ENCODE measurements at places on chromosomes 3 and 15. TPM values are rescaled to one million over a fixed set of nuclear protein-coding genes. Genes with fewer than 3 reads are reported as not detected.

Gene PAQR9
- total RNA-seq, result not detected

Gene GOLGA6B
- not detected for total RNA-seq

Gene C3orf18
- total RNA-seq, result 67.5 TPM

Gene TTLL13
- 0.42 TPM for total RNA-seq

Gene GPR62
- not detected for total RNA-seq

Gene CCDC191
- 3.9 TPM for total RNA-seq

Gene EXOG
- total RNA-seq, result 27.2 TPM

Gene FILIP1L
- 0.13 TPM for total RNA-seq

Gene MUSTN1
- 0.76 TPM for total RNA-seq

Gene EXD1
- not detected for total RNA-seq

Gene RFT1
- total RNA-seq, result 16.0 TPM

Gene DUOXA2
- not detected for total RNA-seq

Gene SAMMSON
- not detected for total RNA-seq

Gene PTH1R
- total RNA-seq, result not detected

Gene TUSC7
- not detected for total RNA-seq

Gene CRABP1
- not detected for total RNA-seq

Gene CLDN16
- total RNA-seq, result not detected

Gene ADAMTS17
- total RNA-seq, result 2.5 TPM

Gene ALDH1L1
- total RNA-seq, result not detected

Gene CHST2
- total RNA-seq, result 3.4 TPM

Gene ATG7
- total RNA-seq, result 27.0 TPM

Gene CMTM8
- 7.9 TPM for total RNA-seq

Gene RARB
- not detected for total RNA-seq

Gene GABRB3
- not detected for total RNA-seq

Gene TRIM69
- total RNA-seq, result 12.4 TPM

Gene ABHD14A
- total RNA-seq, result 14.7 TPM

Gene ITIH1
- not detected for total RNA-seq

Gene GOLGA8J
- total RNA-seq, result 0.30 TPM

Gene XCR1
- total RNA-seq, result 0.88 TPM

Gene PPM1L
- total RNA-seq, result 5.7 TPM

Gene CLPX
- 51.1 TPM for total RNA-seq

Gene CHRM5
- total RNA-seq, result not detected

Gene GNAT1
- total RNA-seq, result not detected

Gene GPR27
- total RNA-seq, result not detected

Gene IQCF5
- not detected for total RNA-seq

Gene KCNMB3
- total RNA-seq, result 1.2 TPM

Gene CHCHD6
- 9.4 TPM for total RNA-seq

Gene PRSS50
- not detected for total RNA-seq

Gene TUBGCP4
- total RNA-seq, result 30.6 TPM

Gene NOX5
- total RNA-seq, result not detected

Gene ACKR4
- total RNA-seq, result 0.51 TPM

Gene KIF23
- total RNA-seq, result 39.4 TPM

Data from naive thymus-derived CD4-positive, alpha-beta T cell (primary cell).